Urothelium cell line (cell line): ENCODE measurements at places on chromosomes 2 and 18.
A peak's percentile ranks its signal among the peaks of the same experiment; 100 is the strongest.

DNA sequence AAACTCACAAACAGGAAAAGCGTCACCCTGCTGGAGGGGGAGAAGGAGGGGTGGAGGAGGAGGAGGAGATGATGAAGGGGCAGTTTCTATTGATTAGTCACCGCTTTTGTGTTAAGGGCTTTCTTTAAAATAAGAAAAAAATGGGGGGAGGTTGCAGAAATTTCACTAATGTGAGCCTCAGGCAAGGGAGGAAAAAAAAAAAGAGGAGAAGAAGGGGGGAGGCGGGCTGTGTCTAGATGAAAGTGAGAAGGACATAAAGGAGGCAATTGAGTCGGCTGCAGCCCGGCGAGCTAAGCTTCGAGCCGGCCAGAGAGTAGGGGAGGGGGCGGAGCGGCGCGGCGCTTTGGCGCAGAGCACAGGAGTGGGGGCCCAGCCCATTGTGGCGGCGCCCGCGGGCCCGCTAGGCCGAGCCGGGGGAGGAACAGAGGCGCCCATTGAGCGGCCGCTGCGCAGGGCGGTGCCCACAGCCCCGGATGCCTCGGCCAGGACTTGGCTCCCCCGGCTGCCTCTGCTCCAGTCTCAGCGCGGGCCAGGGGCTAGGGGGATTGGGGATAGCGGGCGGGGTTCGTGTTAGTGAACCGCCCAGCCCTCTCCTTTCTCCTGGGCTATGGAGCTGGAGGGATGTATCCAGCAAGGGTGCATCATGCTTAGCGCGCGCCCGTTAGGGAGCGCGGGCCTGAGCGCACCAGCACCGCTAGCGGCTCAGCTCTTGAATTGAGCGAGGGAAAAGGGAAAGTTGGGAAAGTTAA is 7.9 kb downstream of the PAX3 start:
- peak; percentile 80 for DNase-seq

- DNase-seq: no peak
Measured at GRCh38 chr18:58527952-58528287, 101.0 kb downstream of the ALPK2 start.

DNA sequence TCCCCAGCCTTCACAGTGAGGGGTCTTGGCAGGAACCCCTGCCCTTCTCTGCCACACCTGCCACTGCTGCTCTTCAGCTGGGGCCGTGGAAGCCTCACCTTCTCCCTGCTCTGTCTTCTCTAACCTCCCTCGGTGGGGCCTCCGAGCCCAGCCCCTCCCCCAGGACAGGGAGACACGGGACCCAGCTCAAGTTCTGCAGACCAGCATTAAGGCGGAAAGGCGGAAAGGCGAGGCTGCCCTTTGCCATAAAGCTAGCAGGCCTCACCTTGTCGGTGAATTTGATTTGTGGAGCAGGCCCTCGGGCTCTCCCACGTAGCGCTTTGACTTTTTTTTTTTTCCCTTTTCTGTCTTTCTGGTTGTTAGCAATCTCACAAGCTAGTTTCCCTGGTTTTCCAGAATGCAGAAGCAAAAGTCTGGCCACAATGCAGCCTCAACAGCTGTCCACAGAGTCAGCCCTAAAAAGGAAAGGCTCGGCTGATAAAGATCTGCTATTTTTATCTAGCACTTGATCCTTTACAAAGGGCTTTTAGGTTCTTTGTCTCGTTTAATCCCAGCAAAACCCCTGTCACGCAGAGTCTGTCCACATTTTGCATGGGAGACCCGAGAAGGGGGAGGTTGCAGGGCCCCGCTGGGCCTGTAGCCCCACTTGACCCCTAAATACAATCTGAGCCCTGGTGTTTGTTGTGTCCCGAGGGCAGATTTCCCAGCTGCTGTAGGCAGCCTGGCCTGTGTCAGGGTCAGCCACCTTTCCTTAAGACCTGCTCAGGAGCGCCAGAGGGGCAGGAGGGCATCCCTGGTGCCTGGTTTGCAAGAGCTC is 6.0 kb downstream of the ITM2C start:
- DNase-seq: no peak

DNA sequence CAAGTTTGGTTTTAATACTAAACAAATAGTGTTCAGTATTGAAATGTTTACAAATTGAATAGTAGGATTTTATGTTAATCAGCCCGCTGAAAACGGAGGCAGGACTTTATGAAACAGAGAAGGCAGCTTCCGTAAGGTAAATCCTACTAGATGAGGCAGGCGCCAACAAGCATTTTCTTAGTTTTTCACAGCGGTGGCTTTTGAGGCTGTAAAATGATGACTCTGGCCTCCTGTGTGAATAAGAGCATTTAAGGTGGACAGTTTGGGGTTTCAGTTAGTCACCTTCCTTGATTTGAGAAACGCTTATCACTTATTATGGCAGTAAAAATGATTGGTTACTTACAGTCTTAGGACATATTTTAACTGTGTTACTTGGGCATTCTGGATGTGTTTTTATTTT is 212.9 kb downstream of the PTGR3 start:
- DNase-seq: no peak

GRCh38 chr2:171087547-171087946 is 73.1 kb downstream of the TLK1 start:
- DNase-seq: no peak

DNA sequence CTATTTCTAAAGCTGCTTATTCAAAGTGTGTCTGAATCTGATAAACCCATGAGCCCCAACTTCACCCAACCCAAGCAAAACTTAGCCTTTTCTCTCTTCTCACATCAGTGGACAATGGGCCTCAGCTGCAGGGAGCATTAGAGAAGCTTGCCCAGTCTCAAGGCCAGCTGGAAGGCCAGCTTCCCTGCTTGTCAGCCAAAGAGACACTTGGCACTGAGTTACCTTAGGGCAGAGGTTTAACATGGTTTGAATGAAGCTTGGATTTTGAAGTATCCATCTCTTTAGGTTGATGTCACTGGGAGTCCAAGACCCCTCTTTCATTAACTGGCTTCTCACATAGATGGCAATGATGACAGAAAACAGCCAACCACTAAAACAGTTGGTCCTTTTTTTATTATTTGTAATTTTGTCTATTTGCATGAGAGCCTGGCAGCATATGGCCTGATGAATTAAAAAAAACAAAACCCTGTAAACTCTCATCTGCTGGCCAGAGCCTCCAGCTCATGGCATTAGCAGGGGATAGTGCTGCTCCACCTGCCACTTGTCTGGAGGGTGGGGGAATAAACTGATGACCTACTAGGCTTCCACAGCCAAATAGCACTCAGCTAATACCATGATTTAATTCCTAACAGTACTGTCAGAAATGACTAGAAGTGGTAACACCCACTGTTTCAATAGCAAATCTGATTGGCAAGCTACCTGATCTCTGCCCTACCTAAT is 137.0 kb downstream of the UBE2E3 start:
- no peak for DNase-seq
